ENCODE measurements at places on chromosomes 4 and X.
A peak's percentile ranks its signal among the peaks of the same experiment; 100 is the strongest.

GRCh38 chr4:44740201-44740600, 13.8 kb upstream of the GNPDA2 start:
- no peak for DNase-seq

- DNase-seq: no peak
Measured at GRCh38 chr4:83862471-83862870, 326.6 kb downstream of the GPAT3 start.

- no peak for DNase-seq
Measured at GRCh38 chr4:54742636-54743399, 85.1 kb downstream of the KIT start.

GRCh38 chrX:107625739-107626138, 2.6 kb upstream of the PRPS1 start:
- no peak for DNase-seq

DNA sequence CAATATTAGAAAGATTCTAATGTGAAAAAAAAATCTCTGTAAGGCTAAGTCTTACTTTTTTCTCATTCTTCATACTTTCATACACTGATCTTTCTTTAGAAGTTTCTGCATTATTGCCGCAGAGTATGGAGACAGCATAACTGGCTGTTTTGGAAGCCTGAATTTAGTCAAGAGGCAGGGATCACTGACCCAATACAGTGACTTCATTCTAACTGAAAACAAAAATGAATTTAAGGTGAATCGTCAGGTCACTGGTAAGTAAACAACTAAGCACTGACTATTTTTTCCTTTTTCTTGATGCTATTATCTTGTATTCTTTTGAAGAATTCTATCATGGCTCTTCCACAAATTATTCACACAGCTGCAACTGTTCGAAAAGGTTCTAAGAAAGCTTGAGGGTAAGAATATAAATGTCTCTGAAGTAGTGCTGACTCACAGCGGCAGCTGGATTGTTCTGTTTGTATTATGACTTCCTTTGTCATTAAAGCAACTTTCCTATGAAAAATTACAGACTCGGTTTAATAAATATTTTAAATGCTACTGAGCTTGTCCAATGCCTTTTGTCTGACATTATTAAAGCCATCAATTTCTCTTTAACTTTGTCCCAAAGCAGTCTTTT, 609.3 kb downstream of the FSTL5 start:
- no peak for DNase-seq

GRCh38 chrX:138885886-138886285, 174.4 kb upstream of the FGF13 start:
- no peak for DNase-seq

- DNase-seq: no peak
Measured at GRCh38 chr4:79088946-79089691, 149.9 kb upstream of the PAQR3 start.

DNA sequence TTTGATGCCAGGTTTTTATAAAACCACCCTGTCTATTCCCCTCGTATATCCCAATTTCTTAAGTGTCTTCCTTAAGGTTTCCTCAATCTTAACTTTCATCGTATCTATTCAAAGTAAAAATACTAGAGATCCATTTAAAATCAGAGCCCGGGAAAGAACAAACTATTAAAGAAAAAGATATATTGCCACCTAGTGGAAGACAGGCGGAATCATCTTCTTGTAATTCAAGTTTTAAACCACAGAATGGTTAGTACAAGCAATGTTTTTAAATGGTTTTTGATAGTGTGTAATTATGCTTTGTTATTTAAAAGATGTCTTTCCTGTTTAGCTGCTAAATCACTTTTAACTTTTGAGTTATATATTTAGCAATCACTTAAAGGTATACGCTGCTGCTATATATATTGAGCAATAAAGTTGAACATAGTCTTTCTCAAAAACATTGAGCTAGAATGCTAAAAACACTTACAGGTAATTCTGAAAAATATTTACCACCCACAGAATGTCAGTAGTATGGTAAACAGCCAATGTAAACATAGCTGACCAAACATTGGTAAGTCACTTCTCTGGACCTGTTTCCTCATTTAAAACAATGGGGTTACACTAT, 18.2 kb downstream of the PRDM8 start:
- DNase-seq: no peak

DNA sequence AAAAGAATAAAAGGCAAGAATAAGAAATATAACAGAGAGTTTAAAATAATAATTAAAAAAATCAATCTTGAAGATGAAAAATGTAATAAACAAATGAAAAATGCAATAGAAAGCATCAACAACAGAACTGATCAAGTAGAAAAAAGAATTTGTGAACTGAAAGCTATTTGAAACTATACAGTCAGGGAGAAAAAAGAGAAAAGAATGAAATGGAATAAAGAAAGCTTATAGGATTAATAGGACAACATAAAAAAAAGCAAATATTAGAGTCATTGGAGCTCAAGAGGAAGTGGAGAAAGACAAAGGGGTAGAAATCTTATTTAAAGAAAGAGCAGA, 126.8 kb upstream of the RPL34 start:
- no peak for DNase-seq

DNA sequence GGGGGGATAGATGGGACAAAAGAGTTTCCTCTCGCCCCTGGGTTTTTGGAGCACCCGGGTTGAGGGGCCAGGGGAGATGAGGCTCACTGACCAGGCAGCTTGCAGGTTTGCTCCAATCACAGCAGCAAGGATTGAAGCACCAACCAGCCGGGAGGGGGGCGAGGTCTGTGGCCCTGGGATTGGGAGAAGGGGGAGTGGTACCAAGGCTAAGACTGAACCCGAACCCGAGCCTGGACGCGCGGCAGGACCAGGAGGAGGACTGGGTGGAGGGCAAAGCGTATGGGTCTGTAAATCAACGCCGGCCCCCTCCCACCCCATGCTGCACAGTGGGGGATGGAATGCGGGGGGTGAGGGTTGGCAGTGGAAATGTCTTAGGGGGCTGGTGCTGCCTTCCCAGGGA, 3.5 kb downstream of the SOX3 start:
- no peak for DNase-seq

DNA sequence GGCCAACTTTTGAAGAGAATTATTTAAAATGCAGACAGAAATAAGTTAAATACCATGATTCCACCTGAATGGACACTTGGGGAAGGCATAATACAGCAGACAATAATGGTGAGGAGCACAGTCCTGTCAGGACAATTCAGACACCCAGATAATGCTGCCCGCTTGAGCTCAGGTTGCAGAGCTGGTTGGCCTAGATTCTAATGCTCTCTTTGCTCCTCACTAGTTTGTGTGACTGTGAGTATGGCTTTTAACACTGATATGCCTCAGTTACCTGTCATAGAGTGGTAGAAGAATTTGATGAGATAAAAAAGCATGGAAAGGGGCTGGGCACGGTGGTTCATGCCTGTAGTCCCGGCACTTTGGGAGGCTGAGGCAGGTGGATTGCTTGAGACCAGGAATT, 62.1 kb downstream of the SH3KBP1 start:
- DNase-seq: no peak

DNA sequence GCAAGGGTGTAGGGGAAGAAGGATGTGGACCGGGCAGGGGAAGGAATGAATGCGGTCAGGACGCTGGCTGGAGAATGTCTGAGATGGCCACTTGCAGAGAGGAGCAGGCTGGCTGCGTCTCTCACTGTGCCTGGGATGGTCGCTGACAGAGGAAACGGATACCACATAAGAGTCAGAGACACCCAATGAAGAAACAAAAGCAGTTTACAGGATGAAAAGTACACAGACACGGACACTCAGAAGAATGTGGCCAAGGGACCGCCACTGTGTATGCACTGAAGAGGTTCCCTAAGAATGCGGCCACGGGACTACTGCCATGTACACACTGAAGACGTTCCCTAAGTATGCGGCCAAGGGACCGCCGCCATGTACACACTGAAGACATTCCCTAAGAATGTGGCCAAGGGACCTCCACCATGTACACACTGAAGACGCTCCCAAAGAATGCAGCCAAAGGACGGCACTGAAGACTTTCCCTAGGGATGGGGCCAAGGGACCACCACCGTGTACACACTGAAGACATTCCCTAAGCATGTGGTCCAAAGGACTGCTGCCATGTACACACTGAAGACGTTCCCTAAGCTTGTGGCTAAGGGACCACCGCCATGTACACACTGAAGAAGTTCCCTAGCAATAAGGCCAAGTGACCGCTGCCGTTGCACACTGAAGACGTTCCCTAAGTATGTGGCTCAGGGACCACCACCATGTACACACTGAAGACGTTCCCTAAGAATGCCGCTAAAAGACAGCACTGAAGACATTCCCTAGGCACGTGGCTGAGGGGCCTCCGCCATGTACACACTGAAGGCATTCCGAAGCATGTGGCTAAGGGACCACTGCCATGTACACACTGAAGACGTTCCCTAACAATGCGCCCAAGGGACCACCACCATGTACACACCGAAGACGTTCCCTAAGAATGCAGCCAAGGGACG, 32.2 kb downstream of the DHRSX start:
- no peak for DNase-seq

- no peak for DNase-seq
Measured at GRCh38 chr4:186743261-186743660, 19.6 kb upstream of the FAT1 start.

- no peak for DNase-seq
Measured at GRCh38 chr4:105191621-105192210, 45.0 kb downstream of the TET2 start.

GRCh38 chrX:10576777-10577447, 43.5 kb downstream of the MID1 start:
- DNase-seq: no peak

DNA sequence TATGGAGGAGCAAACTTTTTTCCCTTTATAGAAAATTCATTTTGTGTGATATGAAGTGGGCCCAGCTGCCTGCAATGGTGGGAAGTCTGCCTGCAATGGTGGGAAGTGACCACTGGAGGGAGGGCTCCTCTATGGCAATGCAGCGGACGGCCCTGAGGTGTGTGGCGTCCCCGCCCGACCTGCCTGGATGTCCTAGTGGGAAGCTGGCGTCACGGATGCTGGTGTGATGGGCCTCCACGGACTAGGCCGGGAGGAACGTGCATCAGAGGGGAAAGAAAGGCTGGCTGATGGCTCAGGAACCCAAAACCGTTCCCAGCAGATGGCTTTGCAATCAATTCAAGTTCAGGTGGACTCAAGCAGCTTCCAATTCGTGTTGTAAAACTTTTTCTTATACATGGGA, 177.9 kb downstream of the AFAP1 start:
- peak; percentile 87 for DNase-seq

DNA sequence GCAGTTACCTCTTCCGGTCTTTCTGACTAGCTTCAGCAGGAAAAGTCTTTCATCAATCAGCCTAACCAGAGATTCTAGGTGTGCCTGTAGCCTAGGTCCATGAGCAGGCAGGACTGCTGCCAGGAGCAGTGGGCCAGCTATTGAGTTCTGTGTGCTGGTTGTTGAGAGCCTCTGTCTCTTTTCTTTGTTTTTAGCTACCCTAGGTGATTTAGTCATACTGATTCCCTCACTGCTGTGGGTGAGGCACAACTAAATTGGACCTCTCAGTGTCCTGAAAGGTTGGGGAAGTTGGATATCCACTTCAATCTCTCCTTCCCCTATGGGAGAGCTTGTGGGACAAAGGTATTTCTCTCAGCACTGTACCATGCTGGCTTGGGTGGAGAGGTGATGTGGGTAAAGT, 354.9 kb downstream of the GPAT3 start:
- no peak for DNase-seq

DNA sequence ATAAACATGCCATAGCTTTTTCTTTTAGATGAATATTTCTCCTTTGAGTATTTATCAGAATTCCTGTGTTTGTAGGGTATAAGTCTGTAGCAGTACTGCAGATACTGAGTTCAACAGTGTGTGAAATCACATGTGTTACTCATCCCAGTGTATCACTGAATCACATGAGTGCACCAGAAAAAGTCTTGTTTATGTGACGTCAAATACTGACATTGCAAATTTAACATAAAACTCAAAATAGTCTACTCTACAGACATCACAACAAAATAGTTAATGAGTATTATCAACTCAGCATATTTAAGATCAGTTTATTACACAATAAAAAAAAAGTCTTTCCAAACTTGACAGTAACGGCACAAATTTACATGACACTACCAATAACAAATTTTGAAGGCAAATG, 221.3 kb downstream of the DCTD start:
- DNase-seq: no peak

GRCh38 chrX:16931371-16931770, 15.1 kb upstream of the REPS2 start:
- no peak for DNase-seq

DNA sequence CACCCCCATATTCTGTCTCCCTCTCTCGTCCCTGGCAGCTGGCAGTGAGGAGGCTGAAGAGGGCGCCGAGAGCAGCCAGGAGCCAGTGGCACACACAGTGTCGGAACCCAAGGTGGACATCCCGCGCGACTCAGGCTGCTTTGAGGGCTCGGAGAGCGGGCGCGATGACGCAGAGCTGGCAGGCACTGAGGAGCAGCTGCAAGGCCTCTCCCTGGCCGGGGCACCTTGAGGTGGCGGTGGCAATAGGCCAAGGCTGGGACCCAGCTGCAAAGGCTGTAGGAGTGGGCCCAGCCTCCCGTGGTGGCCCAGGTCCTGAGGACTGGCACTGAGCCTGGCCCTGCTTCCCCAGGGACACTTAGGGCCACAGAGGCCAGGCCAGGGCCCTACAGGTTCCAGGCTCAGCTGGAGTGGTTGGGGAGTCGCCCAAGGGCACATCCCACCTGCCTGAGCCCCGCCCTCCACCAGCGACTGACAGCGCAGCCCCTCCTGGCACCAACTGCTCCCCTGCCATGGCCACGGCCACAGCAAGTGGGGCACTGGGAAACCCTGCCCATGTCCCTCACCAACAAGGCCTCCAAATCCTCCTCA, 13.9 kb downstream of the SASH3 start:
- DNase-seq: no peak

DNA sequence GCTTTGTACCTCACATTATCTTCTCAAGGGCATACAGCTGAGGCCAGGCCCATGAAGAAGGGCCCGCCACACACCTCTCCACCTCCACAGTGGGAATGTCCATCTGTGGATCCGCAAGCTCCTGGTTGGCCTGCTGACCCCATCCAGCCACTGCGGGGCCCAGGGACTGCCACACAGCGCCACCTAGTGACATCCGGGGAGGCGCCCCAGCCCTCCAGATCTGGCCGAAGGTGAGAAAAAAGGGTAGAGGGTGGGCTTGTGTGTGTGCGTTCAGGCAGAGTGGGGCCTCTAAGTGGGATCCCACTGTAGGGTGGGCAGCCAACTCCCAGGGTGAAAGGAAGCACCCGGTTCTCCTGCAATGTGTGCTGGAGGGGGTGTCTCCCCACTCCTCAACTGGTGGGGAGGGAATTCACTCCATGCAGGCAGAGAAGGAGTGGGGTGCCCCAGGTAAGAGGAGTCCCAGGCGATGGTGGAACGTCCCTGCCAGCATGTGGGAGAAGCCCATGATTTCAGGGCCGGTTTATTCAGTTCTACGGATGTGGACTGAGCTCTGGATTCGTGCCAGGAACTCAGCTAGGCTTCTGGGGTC, 117.3 kb downstream of the ENPP6 start:
- peak; percentile 64 for DNase-seq

GRCh38 chr4:119299260-119299671, 22.7 kb downstream of the FABP2 start:
- no peak for DNase-seq

Measured in HEK293T (cell line).